ENCODE measurements at places on chromosomes 3 and 15. TPM values are rescaled to one million over a fixed set of nuclear protein-coding genes. Genes with fewer than 3 reads are reported as not detected.
A peak's percentile ranks its signal among the peaks of the same experiment; 100 is the strongest.

MOBP gene
- total RNA-seq: 0.92 TPM

GRCh38 chr15:63473007-63473748 is 31.2 kb upstream of the USP3 start:
- H3K27me3 ChIP-seq: no peaks in the 10 kb centered on the region
- H3K36me3 ChIP-seq: no peaks in the 10 kb centered on the region
- DNase-seq: no peak
- peaks cover 19% of the 10 kb centered on the region for H3K4me1 ChIP-seq

GRCh38 chr3:143551761-143552160 is 296.5 kb downstream of the SLC9A9 start:
- H3K4me1 ChIP-seq: peaks cover 5% of the 10 kb centered on the region
- DNase-seq: no peak
- H3K27me3 ChIP-seq: no peaks in the 10 kb centered on the region

RBPMS2 gene
- total RNA-seq: 95.2 TPM

HEG1 gene
- total RNA-seq: 24.9 TPM

DNA sequence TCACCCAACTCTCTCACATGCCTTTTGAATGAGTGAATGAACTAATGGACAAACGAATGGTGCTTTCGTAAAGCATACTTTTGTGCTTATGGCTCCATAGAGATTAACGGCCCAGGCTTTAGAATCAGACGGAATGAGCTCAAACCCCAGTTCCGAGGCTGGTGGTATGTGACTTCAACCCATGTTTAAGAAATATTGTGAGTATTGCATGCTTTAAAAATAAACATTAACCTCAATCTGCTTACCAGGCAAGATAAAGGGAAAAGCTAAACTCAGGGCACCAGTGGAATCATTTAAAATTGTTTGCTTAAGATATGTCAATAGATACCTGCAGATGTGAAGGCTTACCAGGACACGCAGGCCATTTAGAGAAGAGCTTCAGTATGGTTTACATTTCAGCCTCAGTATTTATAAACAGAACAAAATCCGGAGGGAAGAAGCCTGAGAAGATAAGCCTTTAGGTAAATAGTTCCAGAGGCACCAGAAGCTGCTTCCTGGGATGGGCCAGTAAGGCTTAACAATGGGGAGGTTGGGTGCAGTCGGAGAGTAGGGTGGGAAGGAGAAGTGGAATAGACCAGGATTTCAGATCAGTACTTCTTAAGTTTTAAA is 186.4 kb downstream of the ADAMTS9 start:
- H3K27ac ChIP-seq: no peak overlapping the region
- peak overlapping the region; percentile 56 for H3K4me3 ChIP-seq
- H3K4me1 ChIP-seq: peaks cover 4% of the 10 kb centered on the region

NANOGP8 gene
- total RNA-seq: 12.3 TPM

AHSG gene
- not detected for total RNA-seq

GRCh38 chr3:15660055-15660935 is 58.8 kb downstream of the BTD start:
- H3K27ac ChIP-seq: no peak overlapping the region
- no peak for DNase-seq
- no peaks in the 10 kb centered on the region for H3K27me3 ChIP-seq
- no peaks in the 10 kb centered on the region for H3K4me1 ChIP-seq

TP53BP1 gene
- 88.1 TPM for total RNA-seq

TLR9 gene
- not detected for total RNA-seq

KBTBD13 gene
- total RNA-seq: not detected

- no peak for DNase-seq
- H3K27me3 ChIP-seq: no peaks in the 10 kb centered on the region
- H3K27ac ChIP-seq: peak overlapping the region; percentile 29
- peaks cover 4% of the 10 kb centered on the region for H3K4me1 ChIP-seq
Measured at GRCh38 chr3:72162649-72163184, 377.8 kb upstream of the PROK2 start.

DNA sequence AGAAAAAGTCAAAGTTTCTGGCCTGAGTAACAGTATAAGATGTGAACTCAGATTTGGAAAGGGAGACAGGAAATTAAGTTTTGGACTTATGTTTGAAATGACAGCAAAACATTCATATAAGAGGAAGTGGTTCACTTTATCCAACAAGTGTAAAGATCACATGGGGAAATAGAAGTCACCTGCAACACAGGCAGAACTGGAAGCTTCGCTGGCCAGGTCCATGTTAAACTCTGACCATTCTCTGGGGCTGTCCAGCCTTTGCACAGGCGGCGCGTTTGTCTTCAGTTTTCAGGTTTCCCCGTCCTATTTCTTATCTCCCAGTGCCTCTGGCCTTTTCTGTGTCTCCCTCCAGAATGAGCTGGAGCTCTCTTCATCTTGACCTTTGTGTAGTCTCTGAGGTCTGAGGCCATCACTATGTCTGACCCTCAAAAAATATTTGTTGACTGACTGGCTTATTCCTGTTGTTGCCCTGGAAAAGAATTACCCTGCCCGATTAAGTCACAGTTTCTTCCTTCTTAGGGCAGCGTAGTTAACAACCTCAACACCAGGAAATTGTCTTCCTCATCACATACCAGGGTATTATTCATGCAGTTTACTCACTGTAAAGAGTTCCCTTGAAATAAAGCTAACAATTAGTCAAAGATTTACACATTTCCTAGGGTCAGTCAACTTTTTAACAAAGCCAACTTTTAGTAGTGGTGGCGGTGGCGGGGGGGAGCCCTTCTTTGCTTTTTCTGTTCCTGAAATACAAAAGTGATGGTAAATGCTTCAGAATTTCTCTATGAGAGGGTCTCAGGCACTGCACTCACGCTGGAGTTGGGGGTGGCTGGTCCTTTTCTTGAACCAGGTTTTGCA is 959 bp upstream of the RASA2 start:
- DNase-seq: no peak
- peak overlapping the region; percentile 59 for H3K27ac ChIP-seq
- H3K36me3 ChIP-seq: no peaks in the 10 kb centered on the region
- no peaks in the 10 kb centered on the region for H3K27me3 ChIP-seq
- peak overlapping the region; percentile 76 for H3K4me3 ChIP-seq
- peaks cover 15% of the 10 kb centered on the region for H3K4me1 ChIP-seq

DNA sequence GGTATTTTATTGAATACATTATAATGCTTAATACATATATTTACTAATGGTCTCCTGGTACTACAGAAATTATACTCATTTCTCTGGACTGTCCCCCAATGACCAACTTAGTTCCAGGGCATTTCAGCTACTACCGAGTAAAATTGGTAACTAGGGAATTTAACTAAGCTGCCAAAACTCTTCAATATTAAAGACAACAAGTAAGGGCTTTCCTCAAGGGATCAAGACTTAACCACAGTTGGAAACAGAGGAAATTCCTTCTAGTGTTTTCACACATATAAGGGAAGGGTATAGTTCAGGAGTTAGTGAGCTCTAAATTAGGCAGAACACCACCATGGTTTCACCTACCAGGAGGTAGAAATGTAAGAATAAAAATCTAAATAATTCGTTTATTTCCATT is 357.4 kb downstream of the TBL1XR1 start:
- H3K27me3 ChIP-seq: no peaks in the 10 kb centered on the region
- H3K36me3 ChIP-seq: no peaks in the 10 kb centered on the region
- H3K27ac ChIP-seq: no peak overlapping the region
- DNase-seq: no peak
- H3K4me3 ChIP-seq: no peak overlapping the region

ACAP2 gene
- 70.5 TPM for total RNA-seq

GRCh38 chr3:11001658-11002021 is 9.1 kb downstream of the SLC6A1 start:
- H3K27me3 ChIP-seq: peaks cover 23% of the 10 kb centered on the region
- H3K36me3 ChIP-seq: no peaks in the 10 kb centered on the region
- no peak overlapping the region for H3K27ac ChIP-seq
- no peak overlapping the region for H3K4me3 ChIP-seq
- DNase-seq: no peak

ACOX2 gene
- 8.6 TPM for total RNA-seq

RTP4 gene
- not detected for total RNA-seq

GRCh38 chr3:59935025-59935424 is 885.2 kb upstream of the CFAP20DC start:
- DNase-seq: no peak
- peaks cover 7% of the 10 kb centered on the region for H3K4me1 ChIP-seq
- H3K36me3 ChIP-seq: no peaks in the 10 kb centered on the region
- no peak overlapping the region for H3K4me3 ChIP-seq

- no peaks in the 10 kb centered on the region for H3K27me3 ChIP-seq
- H3K4me3 ChIP-seq: no peak overlapping the region
- H3K4me1 ChIP-seq: peaks cover 11% of the 10 kb centered on the region
- DNase-seq: no peak
- H3K36me3 ChIP-seq: no peaks in the 10 kb centered on the region
Measured at GRCh38 chr3:50520849-50521248, 17.4 kb upstream of the CACNA2D2 start.

DNA sequence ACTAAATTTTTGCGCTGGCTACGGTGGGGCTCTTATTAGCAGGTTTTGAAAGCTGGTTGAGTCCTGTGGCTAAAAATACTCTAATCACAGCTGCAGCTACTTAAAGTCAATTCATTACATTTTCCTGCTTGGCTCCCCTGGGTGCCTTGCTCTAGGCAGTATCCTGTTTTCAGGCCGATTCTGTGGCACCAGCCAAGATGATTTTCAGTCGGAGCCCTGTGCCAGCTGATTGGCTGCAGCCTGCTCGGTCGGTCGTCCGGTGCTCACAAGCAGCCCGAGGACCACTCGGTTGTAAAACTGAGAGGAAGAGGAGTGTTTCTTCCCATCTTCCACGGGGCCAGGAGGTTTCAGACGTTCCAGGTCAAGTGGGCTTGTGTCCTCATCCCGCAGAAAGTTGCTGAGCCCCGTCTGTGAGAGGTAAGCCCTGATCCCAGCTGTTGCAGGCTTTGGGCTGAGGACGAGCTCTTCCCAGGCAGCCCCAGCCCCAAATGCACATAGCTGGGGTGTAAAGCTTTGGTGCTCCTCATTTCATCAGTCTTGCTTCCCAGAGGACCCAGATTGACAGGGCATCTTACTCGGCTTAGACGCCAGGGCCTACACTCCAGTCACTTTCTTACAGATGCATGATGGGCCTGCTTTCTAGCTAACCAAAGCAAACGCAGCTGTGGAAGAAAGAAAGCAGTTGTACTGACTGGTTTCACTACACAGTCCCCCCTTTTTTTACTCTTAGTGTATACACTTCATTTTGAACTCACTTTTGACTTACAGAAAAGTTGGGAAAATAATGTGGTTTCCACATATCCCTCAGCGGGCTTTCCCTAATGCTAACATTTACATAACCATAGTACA is 15.9 kb downstream of the LYSMD4 start:
- H3K4me3 ChIP-seq: no peak overlapping the region
- H3K27ac ChIP-seq: no peak overlapping the region
- no peaks in the 10 kb centered on the region for H3K4me1 ChIP-seq

GRCh38 chr15:67922971-67923945 is 83.4 kb upstream of the RNU6-1 start:
- no peaks in the 10 kb centered on the region for H3K36me3 ChIP-seq
- H3K4me1 ChIP-seq: no peaks in the 10 kb centered on the region
- H3K4me3 ChIP-seq: no peak overlapping the region
- no peak overlapping the region for H3K27ac ChIP-seq

GP5 gene
- 0.09 TPM for total RNA-seq

Data from endodermal cell (in vitro differentiated cells).